ENCODE measurements at places on chromosomes 1 and 21.

- no peak for DNase-seq
Observed at GRCh38 chr21:37863842-37864241, 52.4 kb downstream of the KCNJ6 start.

- no peak for DNase-seq
Observed at GRCh38 chr1:215704089-215704860, 137.2 kb downstream of the KCTD3 start.

DNA sequence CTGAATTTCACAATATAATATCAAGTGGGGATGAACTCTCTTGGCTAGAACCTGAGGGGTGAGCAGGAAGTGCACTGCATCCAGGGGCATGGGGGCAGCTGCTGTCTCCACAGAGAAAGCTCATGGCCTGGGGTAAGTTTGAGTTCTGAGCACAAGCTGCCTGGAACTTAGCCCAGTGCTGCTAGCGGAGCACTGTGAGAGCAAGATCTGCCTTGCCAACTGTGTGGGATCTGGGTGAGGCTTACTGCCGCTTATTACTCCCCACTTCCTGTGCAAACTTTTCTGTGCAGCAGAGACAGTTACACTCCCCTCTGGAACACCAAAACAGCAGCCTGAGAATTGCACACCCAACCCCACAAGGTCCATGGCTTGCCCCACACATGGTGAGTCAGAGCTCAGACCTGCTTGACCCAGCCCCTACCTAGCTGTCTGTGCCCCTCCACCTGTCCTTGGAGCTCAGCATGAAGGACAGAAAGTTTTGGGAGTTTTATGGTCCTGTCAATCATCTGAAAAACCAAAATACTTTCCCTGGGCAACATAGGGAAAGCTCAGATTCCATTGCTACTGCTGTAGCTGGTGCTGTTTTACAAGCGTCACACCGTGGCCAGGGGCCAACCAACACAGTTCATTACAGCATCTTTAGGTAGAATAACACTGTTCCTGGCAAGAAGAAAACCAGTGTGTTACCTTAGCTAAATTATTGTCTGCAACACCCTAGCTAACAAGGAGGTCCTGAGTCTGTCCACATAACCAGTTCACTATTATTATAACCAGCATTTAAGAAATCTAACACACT, 762.1 kb upstream of the NEGR1 start:
- DNase-seq: no peak

DNA sequence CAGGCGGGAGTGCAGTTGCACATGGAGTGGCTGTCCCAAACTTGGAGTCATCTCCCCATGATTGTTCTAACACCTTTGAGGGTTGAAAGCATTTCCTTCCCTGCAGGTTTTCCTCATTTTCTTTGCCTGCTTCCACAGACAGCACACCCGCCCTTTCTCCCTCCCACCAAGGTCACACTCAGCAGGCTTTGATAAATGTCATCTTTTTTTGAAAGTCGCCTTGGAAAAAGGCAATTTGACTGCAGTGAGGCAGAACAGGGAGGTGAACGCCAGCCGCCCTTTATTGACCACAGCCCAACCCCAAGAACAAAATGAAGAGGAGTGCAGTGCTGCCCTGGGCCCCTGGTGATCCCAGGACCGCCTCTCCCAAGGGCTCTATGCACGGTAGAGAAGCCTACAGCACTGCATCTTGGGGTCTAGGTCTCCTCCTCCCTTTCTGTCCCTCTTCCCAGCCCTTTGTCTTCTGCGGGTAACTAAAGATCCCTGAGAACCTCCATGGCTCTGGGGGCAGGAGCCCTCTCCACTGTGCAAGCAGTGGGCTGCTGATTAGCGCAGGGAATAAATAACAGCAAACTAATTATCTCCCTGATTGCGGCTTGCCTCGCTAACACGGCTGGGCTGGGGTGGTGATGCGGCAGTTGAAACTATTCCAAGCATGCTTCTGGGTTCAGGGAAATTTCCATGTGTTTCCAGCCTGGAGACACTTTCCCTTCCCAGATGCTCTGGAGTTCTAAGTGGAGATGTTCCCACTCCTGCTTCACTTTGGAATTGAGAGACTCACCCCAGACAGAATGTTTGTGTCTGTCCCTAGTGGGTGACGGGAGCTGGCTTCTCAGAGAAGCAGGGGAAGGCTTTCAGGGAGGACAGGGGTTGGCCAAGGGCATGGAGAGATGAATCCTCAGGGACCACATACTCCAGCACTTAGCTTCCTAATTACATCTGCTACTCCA, 11.8 kb upstream of the AMIGO1 start:
- no peak for DNase-seq

- no peak for DNase-seq
Observed at GRCh38 chr1:222040121-222040805, 298.4 kb upstream of the DUSP10 start.

DNA sequence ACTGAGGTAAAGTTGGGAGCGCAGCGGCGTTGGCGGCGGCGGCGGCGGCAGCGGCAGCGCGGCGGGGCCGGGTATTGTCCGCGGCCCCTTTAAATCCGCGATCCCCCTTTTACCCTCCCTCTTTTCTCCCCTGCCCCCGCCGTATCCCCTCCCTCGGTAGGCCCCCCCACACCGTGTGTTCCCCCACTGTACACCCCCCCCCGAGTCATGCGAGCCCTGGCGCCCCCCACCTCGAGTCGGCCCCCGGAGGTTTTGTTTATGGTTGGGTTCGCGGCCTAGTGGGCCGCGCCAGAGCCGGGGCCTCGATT, 169 bp downstream of the UBAP2L start:
- DNase-seq: no peak

- DNase-seq: no peak
Observed at GRCh38 chr1:102032534-102032933, 35.8 kb upstream of the OLFM3 start.

GRCh38 chr1:25713961-25714360, 86.0 kb upstream of the SELENON start:
- DNase-seq: no peak

DNA sequence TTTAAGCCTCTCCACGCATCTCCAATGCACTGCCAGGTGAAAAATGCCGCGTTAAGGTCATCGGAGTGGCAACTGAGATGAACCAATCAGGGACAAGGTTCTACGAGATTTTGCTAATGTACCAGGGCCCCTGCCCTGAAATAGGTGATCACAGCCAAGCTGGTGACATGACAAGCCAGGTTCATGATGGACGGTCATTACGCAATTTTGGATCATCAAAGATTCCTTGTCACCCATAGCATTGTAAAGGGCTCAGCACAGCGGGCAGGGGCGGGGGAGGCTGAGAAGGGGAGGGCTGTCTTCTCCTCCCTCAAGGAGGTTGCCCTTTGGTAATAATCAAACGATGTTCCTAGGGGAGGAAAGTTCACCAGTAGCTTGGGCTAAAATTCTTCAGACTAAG, 475.5 kb downstream of the NPHP4 start:
- DNase-seq: no peak

DNA sequence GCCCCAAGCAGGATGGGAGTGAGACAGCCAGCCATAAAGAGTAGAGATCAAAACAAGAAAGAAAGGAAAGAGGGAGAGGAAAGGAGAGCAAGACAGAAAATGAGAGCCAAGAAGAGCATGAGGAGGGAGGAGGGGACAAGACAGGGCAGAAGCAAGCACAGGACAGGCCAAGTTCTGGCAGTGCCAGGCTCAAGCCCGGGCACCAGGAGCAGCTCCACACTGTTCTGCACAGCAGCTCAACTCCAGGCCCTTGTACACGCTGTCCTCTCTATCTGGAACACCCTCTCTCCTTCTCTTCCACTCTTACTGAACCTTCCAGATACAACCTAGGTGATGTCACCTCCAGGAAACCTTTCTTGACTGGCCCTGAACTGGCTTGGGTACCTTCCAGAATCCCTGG, 11.7 kb downstream of the IFFO2 start:
- DNase-seq: no peak

GRCh38 chr1:15056515-15057285, 96.8 kb upstream of the TMEM51 start:
- no peak for DNase-seq
